ENCODE measurements at places on chromosomes 13 and 19.

GRCh38 chr19:15544283-15544682, 36.0 kb downstream of the CYP4F22 start:
- no peak for DNase-seq

DNA sequence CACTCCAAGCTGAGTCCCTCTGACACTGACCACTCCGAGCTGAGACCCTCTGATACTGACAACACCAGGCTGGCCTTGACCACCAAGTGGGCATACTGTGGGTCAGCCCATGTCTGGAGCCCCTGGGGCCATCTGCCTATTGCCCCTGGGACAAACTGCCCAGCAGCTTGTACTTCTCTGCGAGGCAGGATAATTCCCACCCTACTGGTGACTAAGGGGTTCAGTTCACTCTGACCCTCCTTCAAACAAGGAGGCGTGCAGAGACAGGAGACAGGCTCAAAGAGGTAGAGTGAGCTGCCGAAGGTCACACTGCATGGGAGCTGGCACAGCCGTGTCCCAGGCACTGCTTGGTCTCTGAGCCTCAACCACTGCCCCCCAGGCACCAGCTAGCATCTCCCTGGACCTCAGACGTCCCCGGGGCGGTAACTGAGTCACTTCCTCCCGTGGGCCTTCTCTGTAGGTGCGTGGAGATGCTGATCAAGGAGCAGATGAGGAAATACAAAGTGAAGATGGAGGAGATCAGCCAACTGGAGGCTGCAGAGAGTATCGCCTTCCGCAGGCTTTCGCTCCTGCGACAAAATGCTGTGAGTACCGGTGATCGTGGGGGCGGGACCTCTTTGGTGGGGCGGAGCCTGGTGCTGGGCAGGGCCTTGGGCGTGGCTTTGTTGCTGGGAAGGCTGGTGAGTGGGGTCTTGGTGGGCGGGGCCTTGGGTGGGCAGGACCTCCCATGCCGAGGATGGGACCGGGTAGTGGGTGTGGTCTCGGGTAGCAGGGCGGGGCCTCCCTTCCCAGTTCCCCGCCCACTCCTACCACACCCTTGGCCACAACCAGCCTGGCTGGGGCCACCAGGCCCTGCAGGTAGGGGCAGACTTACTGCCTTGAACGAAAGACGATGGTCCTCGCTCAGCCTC, 5.8 kb upstream of the USE1 start:
- DNase-seq = no peak

DNA sequence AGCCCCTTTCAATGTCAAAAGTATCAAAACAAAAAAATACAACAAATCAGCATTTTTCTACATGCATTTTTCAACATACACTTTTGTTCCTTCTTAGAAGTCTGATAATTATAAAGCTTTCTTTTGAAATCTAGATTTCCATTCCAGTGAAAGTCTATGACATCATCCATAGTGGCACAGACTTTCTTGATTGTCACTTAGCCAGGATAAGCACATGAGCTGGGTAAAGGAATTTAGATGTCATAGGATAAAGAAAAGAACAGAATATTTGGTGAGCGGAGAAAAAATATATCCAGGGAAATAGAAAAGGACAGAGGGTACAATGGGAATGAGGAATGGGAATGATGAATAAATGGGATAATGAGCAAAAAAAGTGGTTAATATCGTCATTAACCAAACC, 15.1 kb upstream of the TRPC4 start:
- DNase-seq = no peak

DNA sequence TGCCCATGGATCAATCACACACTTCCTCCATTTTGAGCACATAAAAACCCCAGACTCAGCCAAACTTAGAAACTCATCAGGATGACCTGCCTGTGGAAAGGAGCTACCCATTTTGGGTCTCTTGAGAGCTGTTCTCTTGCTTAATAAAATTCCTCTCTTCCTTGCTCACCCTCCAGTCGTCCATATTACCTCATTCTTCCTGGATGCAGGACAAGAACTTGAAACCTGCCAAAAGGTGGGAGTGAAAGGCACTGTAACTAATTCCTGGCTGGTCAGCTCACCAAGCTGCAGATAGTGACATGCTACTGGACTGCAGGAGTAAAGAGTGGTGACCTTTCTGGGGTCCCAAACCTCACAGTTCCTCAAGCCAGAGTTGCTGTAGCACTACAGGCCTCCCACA, 20.2 kb downstream of the LIG4 start:
- DNase-seq = no peak

DNA sequence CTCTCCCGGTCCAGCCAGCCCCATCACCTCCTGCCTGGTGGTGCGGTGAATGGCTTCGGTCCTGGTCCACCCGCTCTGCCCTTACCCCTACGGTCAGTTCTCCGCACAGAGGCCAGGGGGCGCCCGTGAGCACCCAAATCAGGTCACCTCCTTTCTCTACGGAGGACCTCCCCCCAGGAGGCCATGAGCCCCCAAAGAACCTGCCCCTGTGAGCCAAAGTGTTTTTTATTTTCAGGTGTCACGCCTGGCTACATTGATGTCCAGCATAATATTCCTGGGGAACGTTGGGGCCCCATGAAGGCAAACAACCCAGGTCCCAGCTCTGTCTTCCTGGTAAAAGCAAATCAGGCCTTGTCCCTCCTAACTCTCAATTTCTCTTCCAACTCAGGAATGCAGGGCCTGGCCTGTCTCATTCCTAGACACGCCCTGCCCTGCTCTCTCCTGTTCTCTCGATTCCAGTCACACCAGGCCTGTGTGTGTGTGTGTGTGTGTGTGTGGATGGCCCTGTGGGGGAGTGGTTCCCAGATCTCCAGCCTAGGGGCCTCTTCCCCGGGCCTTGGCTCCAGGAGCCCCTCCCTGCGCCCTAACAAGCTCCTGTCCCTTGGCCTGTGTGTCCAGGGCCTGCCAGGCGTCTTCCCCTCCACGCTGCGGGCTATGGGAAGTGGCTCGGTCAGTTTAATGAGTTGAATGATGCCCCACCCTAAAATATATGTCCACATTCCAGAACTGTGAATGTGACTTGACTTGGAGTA, 9.7 kb upstream of the GIPC1 start:
- no peak for DNase-seq

DNA sequence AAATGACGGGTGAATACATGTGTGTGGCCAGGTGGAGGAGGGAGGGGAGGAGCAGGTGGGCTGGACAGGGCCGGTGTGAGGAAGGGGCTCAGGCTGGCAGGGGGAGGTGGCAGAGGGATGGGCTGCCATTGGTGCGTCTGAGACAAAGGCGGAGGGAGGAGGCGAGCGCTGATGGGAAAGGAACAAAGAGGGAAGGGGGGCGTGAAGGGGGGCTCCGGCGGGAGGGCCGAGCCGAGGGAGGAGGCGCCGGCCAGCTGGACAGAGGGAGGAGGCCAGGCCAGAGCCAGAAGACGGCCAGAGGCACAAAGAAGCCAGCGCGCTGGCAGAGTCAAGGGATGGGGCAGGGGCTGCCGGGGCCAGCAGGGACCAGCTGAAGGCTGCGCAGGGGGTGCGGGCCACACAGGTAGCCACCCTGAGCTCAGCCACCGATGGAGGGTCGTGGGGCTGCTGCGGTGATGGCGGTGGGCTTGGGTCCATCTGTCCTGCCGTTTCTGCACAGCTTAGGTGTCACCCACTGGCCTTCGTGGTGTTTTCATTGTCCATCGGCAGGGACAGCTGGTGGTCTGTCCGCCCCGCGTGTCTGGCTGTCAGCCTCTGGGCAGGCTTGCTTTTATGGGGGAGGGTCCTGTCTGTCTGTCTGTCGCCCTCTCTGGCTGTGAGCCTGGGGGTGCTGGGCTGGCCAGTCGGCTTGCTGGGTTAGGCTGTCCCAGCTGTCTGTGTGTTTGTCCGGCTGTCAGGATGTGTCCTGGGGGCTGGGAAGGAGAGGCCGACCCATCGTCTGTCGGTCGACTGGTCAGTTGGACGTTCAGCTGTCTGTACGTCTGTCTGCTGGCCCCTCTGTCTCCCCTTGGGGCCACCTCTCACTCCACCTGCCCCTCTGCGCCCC, 2.2 kb downstream of the APC2 start:
- DNase-seq = peak; percentile 52

GRCh38 chr19:14804765-14805164, 26.4 kb upstream of the ADGRE2 start:
- DNase-seq = no peak

DNA sequence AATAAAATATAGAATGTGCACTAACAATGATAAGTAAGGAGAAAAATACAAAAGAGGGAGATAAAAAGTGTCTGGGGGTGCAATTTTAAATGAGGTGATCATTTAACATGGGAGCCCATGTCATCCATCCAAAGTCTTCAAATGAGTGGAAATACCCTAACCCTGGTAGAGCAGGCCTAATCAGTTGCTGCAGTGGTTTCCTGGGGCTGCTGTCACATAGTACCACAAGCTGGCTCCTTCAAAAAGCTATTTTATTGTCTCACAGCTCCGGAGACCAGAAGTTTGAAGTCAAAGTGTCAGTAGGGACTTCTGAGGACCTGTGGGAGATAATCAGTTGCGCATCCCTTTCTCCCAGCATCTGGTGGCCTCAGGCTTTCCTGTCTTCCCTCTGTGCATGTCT, 717.9 kb downstream of the DIAPH3 start:
- DNase-seq = no peak

- DNase-seq = no peak
These were observed 103.9 kb upstream of the UBL3 start for GRCh38 chr13:29954082-29955028.

DNA sequence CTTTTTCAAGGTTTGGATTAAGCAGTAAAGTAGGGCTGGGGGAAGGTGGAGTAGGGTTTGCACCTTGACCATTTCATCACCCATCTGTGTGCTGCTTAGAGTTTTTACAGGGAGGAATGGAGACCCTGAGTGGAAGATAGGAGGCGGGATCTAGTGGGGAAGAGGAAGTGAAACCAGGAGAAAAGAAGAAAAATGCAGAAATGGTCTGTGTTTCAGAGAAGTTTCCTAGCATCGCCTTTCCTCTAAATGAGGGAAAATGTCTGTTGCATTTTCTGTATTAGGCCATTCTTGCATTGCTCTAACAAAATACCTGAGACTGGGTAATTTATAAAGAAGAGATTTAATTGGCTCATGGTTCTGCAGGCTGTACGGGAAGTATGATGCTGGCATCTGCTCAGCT, 64.1 kb downstream of the TPT1 start:
- DNase-seq = no peak

DNA sequence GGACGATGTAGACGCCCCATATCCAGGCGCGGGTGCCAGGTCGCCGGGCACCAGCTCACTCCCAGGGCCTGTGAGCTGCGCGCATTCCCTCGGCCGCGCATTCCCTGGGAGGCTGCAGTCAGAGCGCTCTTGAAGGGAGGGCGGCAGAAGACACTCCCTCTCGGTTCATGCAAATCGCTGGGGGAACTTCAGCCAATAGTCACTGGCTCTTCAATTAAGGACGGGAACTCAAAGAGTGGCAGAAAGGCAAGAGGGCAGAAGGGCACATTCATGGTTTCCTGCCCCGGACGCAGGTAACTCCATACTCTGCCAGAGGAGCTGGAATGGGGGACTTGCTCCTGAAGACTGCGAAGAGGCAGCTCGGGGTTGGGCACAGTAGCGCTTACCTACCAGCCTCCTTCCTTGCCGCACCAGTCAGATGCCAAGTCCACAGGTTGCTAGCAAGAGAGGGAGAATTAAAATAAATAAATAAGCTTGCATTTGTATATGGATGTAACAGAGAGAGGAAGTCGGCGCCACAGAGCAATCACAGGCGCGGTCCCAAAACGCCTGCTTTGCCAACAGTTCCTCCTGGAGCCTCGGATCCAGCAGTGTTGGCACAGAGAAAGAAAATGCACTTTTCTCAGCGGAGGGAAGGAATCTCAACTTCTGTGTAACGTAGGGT, 459 bp downstream of the PCDH20 start:
- no peak for DNase-seq

DNA sequence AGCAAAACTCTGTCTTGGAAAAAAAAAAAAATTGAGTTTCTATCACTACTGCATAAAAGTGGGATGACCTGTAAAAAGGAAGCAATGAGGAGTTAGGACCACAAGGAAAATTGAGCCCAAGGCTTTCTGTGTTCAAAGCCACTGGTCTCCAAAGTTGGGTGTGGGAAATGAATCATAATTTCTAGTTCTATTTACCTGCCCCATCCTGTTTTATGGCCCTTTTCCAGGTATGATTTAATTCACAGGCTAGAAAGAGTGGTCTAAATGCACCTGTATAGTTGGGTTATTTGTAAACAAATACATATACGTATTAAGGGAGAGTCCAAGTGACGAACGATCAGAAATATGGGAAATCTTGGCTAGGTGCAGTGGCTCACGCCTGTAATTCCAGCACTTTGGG, 5.9 kb upstream of the DCAF15 start:
- no peak for DNase-seq

- DNase-seq = no peak
These were observed 31.6 kb upstream of the METTL21C start for GRCh38 chr13:102726430-102726829.

- no peak for DNase-seq
These were observed 2.0 kb downstream of the LRCH1 start for GRCh38 chr13:46554951-46555350.
